ENCODE measurements at places on chromosomes 4 and X. TPM values are rescaled to one million over a fixed set of nuclear protein-coding genes. Genes with fewer than 3 reads are reported as not detected.
A peak's percentile ranks its signal among the peaks of the same experiment; 100 is the strongest.

GRCh38 chr4:48047896-48048295 lies 31.3 kb downstream of the NIPAL1 start:
- no peaks in the 10 kb centered on the region for H3K27me3 ChIP-seq
- no peak overlapping the region for H3K4me3 ChIP-seq
- H3K36me3 ChIP-seq = no peaks in the 10 kb centered on the region
- no peak for DNase-seq

GRCh38 chr4:88908521-88908920 lies 148.5 kb downstream of the FAM13A start:
- DNase-seq = no peak
- no peak overlapping the region for H3K4me3 ChIP-seq
- H3K27ac ChIP-seq = no peak overlapping the region
- no peaks in the 10 kb centered on the region for H3K27me3 ChIP-seq

- no peak overlapping the region for H3K27ac ChIP-seq
- no peaks in the 10 kb centered on the region for H3K4me1 ChIP-seq
- H3K36me3 ChIP-seq = no peaks in the 10 kb centered on the region
- H3K27me3 ChIP-seq = no peaks in the 10 kb centered on the region
- H3K4me3 ChIP-seq = no peak overlapping the region
Observed at GRCh38 chr4:176031922-176032321, 33.7 kb upstream of the WDR17 start.

DNA sequence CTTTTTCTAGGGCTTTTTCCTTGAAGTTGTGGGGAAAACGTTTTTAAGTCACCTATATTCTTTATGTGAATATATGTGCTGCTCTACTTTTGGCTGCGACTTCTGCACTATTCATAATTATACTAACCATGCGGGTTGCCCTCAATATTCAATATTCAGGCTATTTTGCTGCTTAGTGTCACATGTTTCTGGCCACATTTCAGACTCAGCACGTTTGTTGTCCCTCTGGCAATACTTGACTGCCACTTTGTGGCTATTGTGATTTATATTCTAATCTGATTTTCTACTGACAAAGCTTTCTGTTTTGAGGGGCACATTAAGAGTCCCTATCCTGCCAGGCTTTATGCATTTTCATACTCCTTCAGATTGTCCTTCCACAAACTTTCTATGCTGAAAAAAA lies 63.9 kb upstream of the CT45A1 start:
- H3K27ac ChIP-seq = no peak overlapping the region
- no peak overlapping the region for H3K4me3 ChIP-seq
- no peaks in the 10 kb centered on the region for H3K27me3 ChIP-seq
- H3K36me3 ChIP-seq = no peaks in the 10 kb centered on the region
- no peaks in the 10 kb centered on the region for H3K4me1 ChIP-seq

DNA sequence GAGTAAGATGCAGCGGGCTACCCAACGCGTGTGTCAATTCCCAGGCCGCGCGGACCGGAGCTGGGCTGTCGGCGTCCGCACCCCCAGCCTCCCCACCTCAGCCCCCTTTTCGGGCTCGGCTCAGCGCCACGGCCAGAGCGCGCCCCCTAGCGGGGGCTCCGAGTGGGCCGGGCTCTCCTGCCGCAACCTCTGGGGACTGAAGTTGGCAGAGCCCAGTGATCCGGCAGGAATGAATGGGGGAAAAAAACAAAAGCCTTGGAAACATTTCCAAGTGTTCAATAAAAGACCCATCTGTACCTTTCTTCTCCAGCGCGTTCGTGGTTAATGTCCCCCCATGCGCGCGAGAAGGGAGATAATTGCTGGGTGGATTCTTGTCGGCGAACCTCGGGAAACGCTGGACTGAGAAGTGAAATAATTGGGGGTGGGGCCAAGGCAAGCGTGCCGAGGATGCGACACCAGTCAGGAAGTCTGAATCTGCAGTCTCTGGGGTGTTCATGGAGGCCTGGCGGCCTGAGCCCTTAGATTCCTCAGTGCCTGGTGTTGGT lies 5.2 kb upstream of the ARX start:
- no peak for DNase-seq
- H3K27me3 ChIP-seq = peaks cover 11% of the 10 kb centered on the region
- H3K4me1 ChIP-seq = peaks cover 10% of the 10 kb centered on the region
- H3K27ac ChIP-seq = no peak overlapping the region

DNA sequence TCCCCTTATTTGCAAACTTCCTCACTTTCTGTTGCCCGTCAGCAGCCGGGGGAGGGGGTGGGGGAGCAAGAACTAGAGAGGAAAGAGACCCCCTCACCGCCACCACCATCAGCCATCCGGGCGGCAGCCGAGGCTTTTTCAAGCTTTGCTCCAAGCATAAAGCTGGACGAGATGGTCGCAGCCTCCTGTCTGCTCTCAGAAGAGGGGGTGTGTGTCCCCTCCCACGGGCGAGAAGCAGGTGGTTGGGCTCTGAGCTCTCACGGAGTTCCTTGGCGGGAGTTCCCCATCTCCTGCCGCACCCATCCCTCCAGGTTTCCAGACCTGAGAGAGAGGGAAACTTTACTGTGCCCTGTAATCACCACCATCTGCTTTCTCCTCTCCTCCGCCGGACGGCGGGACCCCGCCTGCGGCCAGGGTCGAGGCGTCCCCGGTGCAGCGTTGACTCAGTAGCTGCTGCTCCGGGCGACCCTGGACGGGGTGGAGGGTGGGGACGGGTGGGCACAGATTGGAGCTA lies 4.7 kb upstream of the ARX start:
- no peaks in the 10 kb centered on the region for H3K36me3 ChIP-seq
- no peaks in the 10 kb centered on the region for H3K4me1 ChIP-seq
- no peak overlapping the region for H3K27ac ChIP-seq
- peak overlapping the region; percentile 2 for H3K4me3 ChIP-seq
- H3K27me3 ChIP-seq = peaks cover 11% of the 10 kb centered on the region
- DNase-seq = no peak

- no peaks in the 10 kb centered on the region for H3K36me3 ChIP-seq
- H3K27ac ChIP-seq = no peak overlapping the region
- H3K4me3 ChIP-seq = no peak overlapping the region
- H3K27me3 ChIP-seq = no peaks in the 10 kb centered on the region
Observed at GRCh38 chr4:101871962-101872676, 81.6 kb downstream of the BANK1 start.

- no peaks in the 10 kb centered on the region for H3K4me1 ChIP-seq
- H3K27ac ChIP-seq = no peak overlapping the region
- no peaks in the 10 kb centered on the region for H3K36me3 ChIP-seq
- no peak overlapping the region for H3K4me3 ChIP-seq
Observed at GRCh38 chr4:159401791-159402380, 299.0 kb downstream of the RAPGEF2 start.

DNA sequence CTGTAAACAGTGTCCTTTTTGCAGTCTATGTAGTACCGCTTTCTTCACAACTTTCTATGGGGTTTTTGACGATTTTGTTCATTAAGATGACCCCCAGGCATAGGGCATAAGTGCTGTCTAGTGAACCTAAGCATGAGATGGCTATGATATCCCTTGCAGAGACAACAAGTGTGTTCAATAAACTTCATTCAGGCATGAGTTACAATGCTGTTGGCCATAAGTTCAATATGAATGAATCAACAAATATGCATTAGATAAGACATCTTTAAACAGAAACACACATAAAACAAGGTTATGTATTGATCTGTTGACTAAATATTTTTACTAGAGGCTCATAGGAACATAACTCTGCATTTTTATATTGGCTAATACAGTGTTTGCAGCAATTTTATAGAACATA lies 1322.0 kb downstream of the ARAP2 start:
- no peaks in the 10 kb centered on the region for H3K27me3 ChIP-seq
- DNase-seq = no peak
- no peaks in the 10 kb centered on the region for H3K4me1 ChIP-seq
- H3K4me3 ChIP-seq = no peak overlapping the region

DNA sequence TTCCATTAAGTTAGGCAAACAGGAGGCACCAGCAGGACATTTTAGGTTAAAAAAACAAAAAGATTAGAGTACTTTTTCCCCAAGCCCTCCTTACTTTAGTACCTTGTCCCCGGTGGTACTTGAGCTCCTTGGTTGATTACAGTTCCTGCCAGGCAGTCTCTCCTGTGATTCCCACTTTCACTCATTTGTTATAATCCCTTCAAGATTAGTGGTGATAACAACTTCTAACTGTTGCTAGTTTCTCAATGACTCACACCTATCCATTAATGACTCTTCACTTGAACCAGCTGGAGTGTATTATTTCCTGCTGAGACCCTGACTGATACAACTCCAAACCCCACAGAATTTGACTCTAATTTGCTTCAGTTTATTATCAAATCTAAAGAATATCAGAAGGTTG lies 765.0 kb upstream of the DIAPH2 start:
- no peaks in the 10 kb centered on the region for H3K27me3 ChIP-seq
- H3K4me1 ChIP-seq = no peaks in the 10 kb centered on the region
- DNase-seq = no peak
- H3K36me3 ChIP-seq = no peaks in the 10 kb centered on the region

DNA sequence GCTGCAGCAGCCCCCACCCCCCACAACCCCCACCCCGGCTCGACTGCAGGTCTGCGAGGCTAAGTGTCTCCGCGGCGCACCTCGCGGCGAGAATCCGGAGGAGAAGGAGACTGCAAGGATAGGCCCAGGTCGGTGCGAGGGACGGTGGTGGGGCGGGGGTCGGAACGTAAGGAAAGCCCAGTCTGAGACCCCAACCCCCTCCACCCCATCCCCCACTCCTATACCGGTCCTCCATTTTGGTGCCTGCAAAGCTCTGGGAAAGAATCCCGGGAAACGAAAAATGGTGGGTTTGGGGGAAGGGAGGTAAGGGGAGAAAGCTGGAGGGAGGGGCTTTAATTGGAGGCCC lies 614 bp downstream of the BEX3 start:
- H3K27ac ChIP-seq = peak overlapping the region; percentile 80
- H3K4me3 ChIP-seq = peak overlapping the region; percentile 70
- H3K36me3 ChIP-seq = no peaks in the 10 kb centered on the region

GRCh38 chr4:176359590-176359989 lies 39.8 kb downstream of the SPCS3 start:
- no peaks in the 10 kb centered on the region for H3K27me3 ChIP-seq
- no peak overlapping the region for H3K27ac ChIP-seq
- no peaks in the 10 kb centered on the region for H3K36me3 ChIP-seq
- no peak for DNase-seq

- no peak for DNase-seq
- no peaks in the 10 kb centered on the region for H3K36me3 ChIP-seq
- no peaks in the 10 kb centered on the region for H3K27me3 ChIP-seq
- H3K4me1 ChIP-seq = peaks cover 5% of the 10 kb centered on the region
- H3K27ac ChIP-seq = no peak overlapping the region
Observed at GRCh38 chr4:77430847-77431246, 174.8 kb upstream of the CXCL13 start.

GRCh38 chrX:3540105-3540504 lies 173.3 kb downstream of the PRKX start:
- no peak overlapping the region for H3K27ac ChIP-seq
- no peak overlapping the region for H3K4me3 ChIP-seq
- no peak for DNase-seq
- no peaks in the 10 kb centered on the region for H3K27me3 ChIP-seq

DNA sequence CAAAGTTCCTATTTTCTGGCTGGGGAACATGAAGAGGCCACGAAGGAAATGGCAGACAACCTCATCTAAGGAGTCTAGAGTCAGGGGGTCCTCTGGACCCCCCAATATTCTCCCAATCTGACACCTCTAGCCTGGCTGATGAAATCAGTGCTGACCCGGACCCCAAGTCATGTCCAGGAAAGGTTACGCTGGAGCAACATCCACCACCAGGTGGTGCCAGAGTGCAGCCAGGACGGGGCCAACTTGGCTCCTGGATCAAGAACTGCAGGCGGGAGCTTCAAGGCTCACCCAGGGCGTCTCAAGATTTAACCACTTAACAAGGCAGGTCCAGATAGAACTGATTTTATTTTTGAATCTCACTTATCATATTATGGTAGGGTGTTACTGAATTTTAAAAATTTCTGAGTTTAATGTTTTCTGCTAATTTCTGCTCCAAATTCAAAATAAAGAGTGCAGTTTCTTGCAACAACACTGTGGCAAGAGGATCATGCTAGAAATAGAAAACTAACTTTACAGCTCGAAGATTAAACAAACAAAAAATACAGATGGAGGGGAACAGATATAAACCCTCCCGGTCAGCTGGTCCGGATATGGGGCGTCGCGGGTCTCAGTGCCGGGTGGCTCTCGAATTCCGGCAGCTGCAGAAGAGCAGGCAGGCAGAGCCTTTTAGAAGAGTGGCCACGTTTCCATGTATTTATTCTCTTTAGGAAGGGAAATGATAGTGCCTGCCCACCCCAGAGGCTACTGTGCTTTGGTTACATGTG lies 135.5 kb downstream of the AFAP1 start:
- H3K36me3 ChIP-seq = no peaks in the 10 kb centered on the region
- H3K4me3 ChIP-seq = no peak overlapping the region
- H3K4me1 ChIP-seq = no peaks in the 10 kb centered on the region
- no peaks in the 10 kb centered on the region for H3K27me3 ChIP-seq
- peak; percentile 93 for DNase-seq
- no peak overlapping the region for H3K27ac ChIP-seq

GRCh38 chrX:9037296-9037695 lies 3.4 kb upstream of the FAM9B start:
- no peak overlapping the region for H3K27ac ChIP-seq
- no peaks in the 10 kb centered on the region for H3K4me1 ChIP-seq
- no peaks in the 10 kb centered on the region for H3K27me3 ChIP-seq
- H3K36me3 ChIP-seq = no peaks in the 10 kb centered on the region
- H3K4me3 ChIP-seq = no peak overlapping the region

- no peaks in the 10 kb centered on the region for H3K36me3 ChIP-seq
- H3K4me3 ChIP-seq = no peak overlapping the region
- no peaks in the 10 kb centered on the region for H3K4me1 ChIP-seq
- no peak overlapping the region for H3K27ac ChIP-seq
- DNase-seq = no peak
Observed at GRCh38 chr4:175504318-175504717, 307.7 kb downstream of the GPM6A start.

DNA sequence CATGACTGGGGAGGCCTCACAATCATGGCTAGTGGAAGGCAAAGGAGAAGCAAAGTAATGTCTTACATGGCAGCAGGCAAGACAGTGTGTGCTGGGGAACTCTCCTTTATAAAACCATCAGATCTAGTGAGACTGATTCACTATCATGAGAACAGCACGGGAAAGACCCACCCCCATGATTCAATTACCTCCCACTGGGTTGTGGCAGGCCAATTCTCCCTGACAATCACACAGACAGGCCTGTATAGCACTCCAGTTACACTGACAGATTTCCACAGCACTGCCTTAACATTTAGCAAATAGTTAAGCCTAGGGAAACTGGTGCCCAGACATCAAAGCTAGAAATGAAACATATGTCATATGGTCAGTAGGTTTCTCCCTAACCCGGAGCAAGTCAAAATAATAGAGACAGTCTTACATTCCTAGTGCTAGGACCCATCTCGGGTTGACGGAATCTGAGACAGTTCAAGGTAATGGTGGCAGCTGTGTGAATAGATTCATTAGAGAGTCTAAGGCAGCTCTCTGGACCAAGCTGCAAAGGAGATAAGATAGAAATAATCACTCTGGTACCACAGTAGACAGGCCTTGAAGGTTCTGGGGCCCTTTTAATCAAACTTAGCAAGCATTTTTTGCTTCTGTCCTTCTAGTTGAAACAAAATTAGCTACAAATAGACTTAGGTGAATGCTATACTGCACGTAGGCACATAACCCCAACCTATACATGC lies 9.4 kb upstream of the HERC5 start:
- no peaks in the 10 kb centered on the region for H3K36me3 ChIP-seq
- no peak overlapping the region for H3K4me3 ChIP-seq
- no peak overlapping the region for H3K27ac ChIP-seq
- H3K27me3 ChIP-seq = no peaks in the 10 kb centered on the region
- H3K4me1 ChIP-seq = no peaks in the 10 kb centered on the region
- no peak for DNase-seq

The SUPT20HL1 gene
- total RNA-seq = not detected

The ODAPH gene
- not detected for total RNA-seq

The TBX22 gene
- total RNA-seq = not detected

The PDE6B gene
- total RNA-seq = 1.4 TPM

The SLC4A4 gene
- 25.1 TPM for total RNA-seq

The RNF150 gene
- 3.7 TPM for total RNA-seq

The TCP11X2 gene
- not detected for total RNA-seq

Data from Peyer's patch (tissue), 4 donors.